ENCODE measurements at places on chromosomes 7 and 10. TPM values are rescaled to one million over a fixed set of nuclear protein-coding genes. Genes with fewer than 3 reads are reported as not detected.

NKX2-3 gene
- 1.0 TPM for total RNA-seq

LDB3 gene
- total RNA-seq = 87.7 TPM

CALHM3 gene
- not detected for total RNA-seq

LIPN gene
- total RNA-seq = not detected

BMPR1A gene
- 42.3 TPM for total RNA-seq

GBX1 gene
- not detected for total RNA-seq

PPP1R9A gene
- total RNA-seq = 42.3 TPM

CNTNAP2 gene
- total RNA-seq = 14.1 TPM

PAX4 gene
- total RNA-seq = not detected

CCDC3 gene
- total RNA-seq = 13.0 TPM

NUPR2 gene
- 1.0 TPM for total RNA-seq

MALSU1 gene
- total RNA-seq = 95.5 TPM

POLR3A gene
- total RNA-seq = 18.8 TPM

PRKG1 gene
- 44.9 TPM for total RNA-seq

MBL2 gene
- not detected for total RNA-seq

TMEM236 gene
- under 0.01 TPM for total RNA-seq

POM121C gene
- 9.4 TPM for total RNA-seq

TMEM273 gene
- 6.8 TPM for total RNA-seq

IL6 gene
- total RNA-seq = not detected

ATG9B gene
- total RNA-seq = not detected

NEUROG3 gene
- not detected for total RNA-seq

SLC18A2 gene
- total RNA-seq = 1.0 TPM

SEMA3E gene
- 1.0 TPM for total RNA-seq

MSS51 gene
- total RNA-seq = 22.4 TPM

AKR1E2 gene
- total RNA-seq = 46.4 TPM

C7orf33 gene
- not detected for total RNA-seq

SPDYE1 gene
- total RNA-seq = not detected

CYP2C19 gene
- total RNA-seq = not detected

NODAL gene
- total RNA-seq = not detected

SH2D4B gene
- under 0.01 TPM for total RNA-seq

POU6F2 gene
- total RNA-seq = not detected

CREB5 gene
- 52.2 TPM for total RNA-seq

RPA3 gene
- total RNA-seq = 14.1 TPM

ACHE gene
- 36.0 TPM for total RNA-seq

TBXAS1 gene
- 9.9 TPM for total RNA-seq

NPFFR1 gene
- under 0.01 TPM for total RNA-seq

NPC1L1 gene
- not detected for total RNA-seq

ZP3 gene
- total RNA-seq = not detected

HILPDA gene
- total RNA-seq = 22.4 TPM

OR13A1 gene
- not detected for total RNA-seq

PLXDC2 gene
- 23.0 TPM for total RNA-seq

TRIP6 gene
- 25.6 TPM for total RNA-seq

STK17A gene
- 11.0 TPM for total RNA-seq

TMEM178B gene
- 0.52 TPM for total RNA-seq

NRCAM gene
- total RNA-seq = 13.6 TPM

GRM3 gene
- under 0.01 TPM for total RNA-seq

CALCR gene
- total RNA-seq = 5.2 TPM

ADIRF gene
- 11.5 TPM for total RNA-seq

LRRN3 gene
- total RNA-seq = 5.2 TPM

DDC gene
- total RNA-seq = 0.52 TPM

OGDHL gene
- total RNA-seq = 0.52 TPM

FKBP6 gene
- total RNA-seq = under 0.01 TPM

XPNPEP1 gene
- total RNA-seq = 89.2 TPM

TDRD1 gene
- total RNA-seq = 0.52 TPM

Measured in skeletal muscle tissue (tissue), 5 donors.